Right kidney (tissue), 9 donors: ENCODE measurements at places on chromosomes 11 and 22.

GRCh38 chr22:24146791-24147353 is 34.4 kb upstream of the SUSD2 start:
- DNase-seq: peak; percentile 49

DNA sequence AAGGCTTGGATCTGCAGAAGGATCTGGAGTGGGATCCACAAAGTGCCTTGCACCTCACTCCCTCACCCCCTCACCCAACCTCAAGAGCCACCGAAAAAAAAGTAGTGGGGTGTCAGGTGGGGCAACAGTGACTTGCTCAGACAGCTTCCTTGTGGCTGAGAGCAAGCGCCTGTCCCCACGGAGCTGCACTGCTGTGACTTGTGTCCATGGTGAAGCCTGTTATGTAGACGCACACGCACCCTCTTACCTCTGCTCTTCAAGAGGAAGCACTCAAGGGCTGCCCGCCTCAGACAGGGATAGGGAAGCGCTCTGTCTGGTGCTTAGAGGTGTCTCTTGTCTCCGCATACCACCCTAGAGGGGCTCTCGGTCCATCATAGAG is 1.2 kb downstream of the DRD2 start:
- no peak for DNase-seq

DNA sequence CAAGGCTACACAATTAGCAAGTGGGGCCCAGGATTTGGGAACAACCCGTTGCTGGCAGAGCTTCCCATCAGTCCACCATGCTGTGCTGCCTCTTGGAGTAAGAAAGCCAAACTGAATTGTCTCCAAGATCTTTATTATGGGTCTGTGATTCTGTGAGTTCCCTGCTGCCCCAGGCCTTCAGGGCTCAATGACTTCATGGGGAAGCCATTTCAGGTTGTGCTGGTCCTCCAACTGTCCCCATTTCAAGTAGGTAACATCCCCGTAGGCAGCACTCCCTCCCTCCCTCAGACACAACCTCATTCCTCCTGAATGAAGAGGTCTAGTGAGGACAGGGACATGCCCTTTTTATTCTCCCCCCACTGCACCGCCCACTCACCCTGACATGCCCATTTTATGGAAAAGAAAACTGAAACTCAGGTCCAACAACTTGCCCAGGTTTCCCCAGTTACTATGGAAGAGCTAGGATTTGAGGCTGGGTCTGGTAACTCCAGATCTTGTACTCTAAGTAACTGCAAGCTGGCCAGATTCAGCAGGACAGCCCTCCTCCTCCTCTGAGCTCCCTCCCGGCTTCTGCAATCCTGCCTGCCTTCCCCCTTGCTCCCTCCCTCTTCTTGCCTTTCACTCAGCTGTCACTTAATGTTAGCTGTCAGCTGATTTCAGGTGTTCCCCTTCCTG is 8.2 kb upstream of the YWHAH start:
- no peak for DNase-seq

GRCh38 chr11:68892576-68892975 is 11.1 kb downstream of the MRPL21 start:
- no peak for DNase-seq

DNA sequence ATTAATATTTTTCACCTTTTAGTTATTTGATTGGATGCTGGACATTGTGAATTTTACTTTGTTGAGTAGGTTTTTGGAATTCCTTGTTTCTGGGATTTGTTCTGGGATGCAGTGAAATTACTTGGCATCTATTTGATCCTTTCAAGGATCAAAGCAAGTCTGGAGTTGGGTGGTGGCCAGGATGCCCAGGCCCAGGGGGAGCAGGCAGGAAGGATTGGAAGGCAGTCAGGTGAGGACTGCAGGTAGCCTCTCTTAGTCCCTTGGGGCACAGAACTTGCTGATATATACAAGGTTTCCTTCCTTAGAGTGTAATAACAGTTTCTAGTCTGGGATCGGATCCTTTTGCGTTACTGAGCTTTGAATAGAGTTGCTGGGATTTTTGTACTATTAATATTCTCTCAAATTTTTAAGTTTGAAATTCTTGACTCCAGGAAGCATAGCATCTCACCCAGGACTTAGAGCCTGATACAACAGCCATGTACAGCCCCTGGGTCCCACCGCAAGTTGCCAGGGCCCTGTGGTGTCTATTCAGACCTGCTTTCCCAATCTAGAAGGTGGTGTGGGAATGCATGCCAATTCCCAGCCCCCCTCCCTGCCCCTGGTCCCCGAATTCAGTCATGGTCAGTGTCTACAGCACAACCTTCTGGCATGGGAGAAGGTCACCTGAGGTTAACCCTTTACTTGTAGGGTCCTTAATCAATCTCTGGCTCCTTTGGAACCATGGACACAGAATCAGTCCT is 6.1 kb downstream of the ZNF74 start:
- DNase-seq: no peak

GRCh38 chr11:9741260-9741659 is 77.4 kb downstream of the SWAP70 start:
- DNase-seq: no peak

DNA sequence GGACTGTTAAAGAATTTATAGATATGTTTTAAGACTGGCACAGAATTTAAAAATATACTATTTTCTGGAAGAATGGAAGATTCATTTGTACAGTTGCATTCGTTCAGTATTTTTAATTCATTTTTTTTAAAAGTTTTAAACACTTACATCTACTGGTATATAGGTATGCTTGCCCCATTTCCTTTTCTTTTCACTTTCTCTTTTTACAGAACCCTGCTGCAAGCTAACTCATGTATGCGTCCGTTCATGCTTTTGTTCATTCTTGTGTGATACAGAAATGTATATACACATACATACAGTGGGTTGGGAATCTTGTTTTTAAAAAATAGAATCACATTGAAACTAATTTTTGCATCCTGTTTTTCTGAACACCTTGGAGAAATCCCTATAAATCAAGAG is 31.0 kb downstream of the PACS1 start:
- DNase-seq: no peak

DNA sequence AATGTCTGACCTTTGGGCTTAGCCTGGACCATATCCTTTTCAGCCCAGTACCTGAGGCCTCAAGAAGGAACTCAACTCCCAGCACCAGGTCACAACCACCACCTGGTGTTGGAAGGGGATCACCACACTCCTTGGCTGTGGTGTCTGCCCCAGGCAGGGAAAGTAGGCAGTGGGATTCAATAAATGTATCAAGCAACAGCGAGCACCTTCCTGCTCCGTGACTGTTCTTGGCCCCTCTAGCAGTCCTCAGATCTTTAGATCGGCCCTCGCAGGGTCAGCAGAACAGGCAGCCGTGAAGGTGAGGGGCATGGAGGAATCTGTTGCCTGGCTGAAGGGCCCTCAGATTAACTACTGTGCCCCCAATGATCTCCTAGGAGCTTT is 15.9 kb downstream of the ARFGAP2 start:
- DNase-seq: no peak

GRCh38 chr22:50670513-50670912 is 2.1 kb upstream of the SHANK3 start:
- DNase-seq: no peak

DNA sequence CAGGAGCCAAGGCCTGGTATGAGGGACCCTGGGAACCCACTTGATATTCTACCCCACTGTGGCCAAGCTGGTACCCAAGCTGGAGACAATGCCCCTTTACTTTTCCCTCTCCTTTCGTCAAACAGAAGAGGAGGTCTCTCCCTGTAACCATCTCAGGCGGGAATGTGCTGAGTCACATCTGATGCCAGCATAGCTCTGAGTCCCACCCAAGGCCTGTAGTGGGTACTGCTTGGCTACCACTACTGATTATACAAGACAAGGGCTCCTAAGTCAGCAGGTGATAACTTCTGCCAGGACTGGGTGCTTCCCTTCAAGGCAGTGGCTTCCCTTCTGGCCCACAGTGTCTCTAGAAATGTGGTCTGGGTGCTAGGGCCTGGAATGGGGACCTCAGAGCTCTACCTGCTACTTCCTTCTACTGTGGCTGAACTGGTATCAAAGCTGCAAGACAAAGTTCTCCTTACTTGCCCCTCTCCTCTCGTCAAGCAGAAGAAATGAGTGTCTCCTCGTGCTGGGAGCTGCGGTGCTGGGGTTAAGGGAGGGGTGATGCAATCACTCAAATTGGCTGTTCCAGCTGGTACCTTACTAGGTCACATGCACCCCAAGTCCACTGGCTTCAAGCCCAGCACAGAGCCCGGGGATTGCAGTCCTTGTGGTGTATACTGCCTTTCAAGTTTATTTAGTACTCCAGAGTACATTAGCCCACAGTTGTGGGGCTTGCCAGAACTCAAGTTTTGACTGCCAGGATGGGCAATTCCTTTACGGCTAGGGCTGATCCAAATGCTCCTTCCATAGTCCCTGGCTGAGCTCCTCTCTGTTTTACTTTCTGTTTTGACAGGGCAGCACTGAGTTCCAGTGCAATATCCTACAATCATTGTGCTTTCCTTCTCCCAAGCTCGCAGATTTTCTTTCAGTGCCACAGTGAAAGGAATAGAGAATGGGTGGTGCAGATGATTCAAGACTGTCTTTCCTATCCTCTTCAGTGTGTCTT is 419.7 kb upstream of the CNTN5 start:
- no peak for DNase-seq

DNA sequence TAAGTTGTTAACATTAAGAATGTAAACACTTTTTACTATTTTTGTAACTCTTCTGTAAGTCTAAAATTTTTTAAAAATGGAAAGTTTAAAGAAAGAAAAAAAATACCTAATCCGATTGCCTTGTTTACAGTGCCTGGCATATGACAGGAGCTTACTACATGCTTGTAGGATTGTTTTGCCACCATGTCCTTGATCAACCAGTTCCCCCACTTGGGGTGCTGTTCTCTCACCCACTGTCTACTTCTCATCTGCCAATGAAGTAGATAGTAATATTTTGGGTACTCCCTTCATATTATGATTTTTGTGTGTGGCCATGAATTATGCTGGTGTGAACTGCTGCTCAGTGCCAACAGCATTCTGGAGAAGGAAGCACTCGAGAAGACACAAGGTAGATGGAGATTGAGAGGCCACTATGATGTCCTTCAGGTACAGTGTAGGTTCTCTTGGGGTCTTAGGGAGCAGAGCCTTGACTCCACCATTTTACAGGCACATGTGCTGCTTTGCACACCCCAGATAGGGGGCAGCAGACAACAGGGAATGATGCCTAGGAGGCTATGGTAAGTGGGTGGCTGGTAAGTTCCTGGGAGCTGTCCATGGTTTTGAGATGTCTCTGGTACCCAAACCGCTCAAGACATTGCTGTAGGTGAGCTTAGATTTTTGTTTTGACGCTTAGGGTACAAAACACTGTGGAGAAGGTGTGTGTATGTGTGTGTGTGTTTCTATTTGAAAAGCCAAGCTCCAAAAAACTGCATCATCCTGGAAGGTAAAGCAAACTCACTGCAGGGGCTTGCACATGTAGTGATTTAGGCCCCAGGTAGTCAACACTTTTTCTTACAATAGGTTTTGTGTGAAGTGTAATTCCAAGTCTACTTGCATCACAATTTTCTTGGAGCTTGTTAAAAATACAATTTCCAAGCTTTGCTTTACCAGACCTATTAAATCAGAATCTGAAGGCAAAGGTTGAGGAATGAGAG is 494.5 kb upstream of the LARGE1 start:
- peak; percentile 25 for DNase-seq

DNA sequence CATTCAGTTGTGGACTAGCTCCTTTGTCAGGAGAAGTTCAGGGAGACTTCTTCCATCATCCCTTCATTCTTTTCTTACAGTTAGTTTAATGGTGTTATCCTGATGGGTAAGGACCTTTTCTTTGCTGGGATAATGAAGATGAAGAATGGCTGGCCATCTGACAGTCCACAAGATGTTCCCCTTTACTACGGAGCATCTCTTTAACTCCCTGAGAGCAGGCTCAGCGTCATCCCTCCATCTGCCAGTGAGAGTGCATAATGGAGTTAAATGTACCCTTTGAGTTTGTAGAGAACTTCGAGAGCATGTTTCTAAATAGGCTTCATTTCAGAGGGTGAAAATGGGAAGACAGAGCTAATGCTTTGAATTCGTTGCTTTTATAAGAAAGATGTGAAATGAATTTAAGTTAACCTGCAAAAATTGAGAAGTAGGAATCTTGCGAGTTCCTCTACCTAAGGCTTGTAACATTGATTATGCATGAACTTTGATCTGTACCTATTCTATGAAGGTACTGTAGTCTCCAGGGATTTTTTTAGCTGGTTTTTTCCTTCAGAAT is 1.7 kb downstream of the EP300 start:
- DNase-seq: no peak

GRCh38 chr11:11577251-11577855 is 44.5 kb downstream of the GALNT18 start:
- DNase-seq: no peak

DNA sequence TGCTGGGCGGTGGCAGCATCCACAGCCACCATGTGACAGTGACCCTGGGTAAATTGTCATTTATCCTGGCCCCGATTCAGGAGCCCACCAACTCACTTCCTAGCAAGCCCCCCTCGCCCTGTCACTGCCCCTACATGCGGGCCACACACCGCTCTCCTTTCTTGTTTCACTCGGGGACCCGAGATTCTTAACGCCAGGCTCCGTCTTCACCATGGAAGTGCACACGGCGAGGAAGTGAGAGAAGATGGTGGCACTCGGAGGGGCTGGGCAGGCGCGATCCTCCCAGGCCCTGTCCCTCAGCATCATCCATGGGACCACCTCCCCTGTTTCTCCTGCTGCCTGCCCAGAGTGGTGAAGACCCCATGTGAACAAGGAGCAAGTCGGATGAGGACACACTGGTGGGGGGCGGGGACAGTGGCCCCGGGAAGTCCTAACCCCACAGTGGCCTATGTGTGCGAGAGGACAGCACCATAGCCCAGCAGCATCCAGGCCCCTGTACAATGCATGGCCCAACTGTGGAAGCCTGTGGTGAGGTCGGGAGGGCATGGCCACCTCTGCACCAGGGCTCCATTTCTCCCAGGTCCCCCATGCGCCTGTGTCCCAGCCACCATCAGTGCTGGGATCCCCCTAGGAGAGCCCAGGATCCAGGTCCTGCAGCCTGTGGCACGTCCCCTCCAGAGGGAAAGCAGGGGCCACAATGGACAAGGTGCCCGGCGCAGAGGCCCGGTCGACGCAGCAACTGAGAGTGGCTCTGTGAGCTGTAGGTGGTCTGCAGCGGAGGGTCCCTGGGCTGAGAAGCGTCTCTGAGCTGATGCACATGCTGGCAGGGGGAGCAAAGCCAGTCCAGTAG is 262.8 kb downstream of the BRD1 start:
- no peak for DNase-seq

DNA sequence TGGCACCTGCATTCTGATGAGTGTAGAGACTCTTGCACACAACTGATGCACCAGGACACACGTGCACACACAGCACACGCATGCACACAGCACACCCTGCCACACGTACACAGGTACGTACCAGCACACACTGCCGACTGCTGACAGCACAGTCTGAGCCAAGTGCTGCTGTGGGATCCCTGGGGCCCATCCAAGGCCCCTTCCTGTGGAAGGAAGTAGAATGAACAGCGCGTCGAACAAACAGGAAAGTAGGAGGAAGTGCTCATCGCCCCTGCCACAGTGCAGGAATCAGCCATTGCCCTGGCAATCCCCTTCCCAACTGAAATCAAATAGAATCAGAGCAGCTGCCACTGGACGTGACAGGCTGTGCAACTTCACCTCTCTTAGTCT is 57.9 kb downstream of the CD82 start:
- no peak for DNase-seq

DNA sequence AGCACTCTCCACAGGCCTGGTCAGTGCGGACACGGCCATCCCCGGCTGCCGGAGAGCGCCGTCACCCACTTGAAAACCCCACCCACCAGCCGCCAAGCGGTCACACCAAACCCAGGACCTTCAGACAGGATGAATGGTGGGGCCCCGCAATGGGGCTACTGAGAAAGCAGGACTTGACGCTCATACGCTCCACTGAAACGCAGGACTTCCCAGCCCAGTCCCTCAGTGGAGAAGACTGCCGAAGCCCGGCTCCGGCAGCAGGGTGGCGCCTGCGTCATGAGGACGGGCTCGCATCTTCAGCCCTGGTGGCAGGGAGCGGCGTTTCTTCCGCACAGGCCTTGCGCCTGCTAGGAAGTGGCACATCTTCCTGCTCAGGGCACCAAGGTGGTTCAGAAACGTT is 15.3 kb upstream of the PHLDA2 start:
- no peak for DNase-seq
